Stimulated activated CD4-positive, alpha-beta T cell treated with anti-CD3 and anti-CD28 coated beads, Interleukin-1b, Interleukin-23, amount 100 ng/mL, for 1 hour (primary cell): ENCODE measurements at places on chromosomes 1 and 21.

- peak; percentile 70 for DNase-seq
Measured at GRCh38 chr1:155226188-155226909, 17.9 kb downstream of the MTX1 start.

GRCh38 chr1:155012026-155012546, 9.5 kb downstream of the ZBTB7B start:
- DNase-seq, result no peak

- no peak for DNase-seq
Measured at GRCh38 chr1:10374442-10374860, 24.4 kb upstream of the PGD start.

DNA sequence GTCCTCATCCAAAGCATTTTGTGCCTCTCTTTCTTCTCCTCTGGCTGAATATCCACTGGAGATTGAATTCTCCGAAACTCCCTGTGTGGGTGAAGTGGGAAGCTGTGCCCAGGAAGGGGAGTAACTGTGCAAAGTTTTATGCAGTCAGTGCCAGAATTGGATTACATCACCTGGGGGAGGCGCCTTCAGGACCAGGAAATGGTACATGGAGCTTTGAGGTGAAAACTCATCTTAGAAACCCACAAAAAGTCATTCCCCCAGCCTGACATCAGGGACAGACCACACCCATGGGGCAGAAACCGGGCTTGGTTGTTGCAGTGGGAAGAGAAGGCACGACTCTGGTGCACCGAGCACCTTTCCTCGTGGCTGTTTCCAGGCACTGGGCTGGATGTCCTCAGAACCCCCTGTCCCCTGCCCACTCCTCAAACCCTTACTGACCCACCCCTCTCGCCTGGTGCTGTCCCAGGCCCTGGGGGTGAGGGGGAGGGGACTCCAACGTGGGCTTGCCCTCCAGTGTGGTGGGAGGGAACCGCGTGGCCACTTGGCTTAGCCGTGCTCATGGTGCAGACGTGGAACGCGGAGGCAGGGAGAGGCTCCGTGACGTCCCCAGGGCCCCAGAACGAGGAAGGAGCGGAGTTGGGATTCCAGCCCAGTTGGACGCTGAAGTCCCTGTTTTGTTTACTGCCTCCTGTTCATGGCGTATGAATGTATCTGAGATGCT, 15.7 kb downstream of the TFF3 start:
- DNase-seq, result no peak

DNA sequence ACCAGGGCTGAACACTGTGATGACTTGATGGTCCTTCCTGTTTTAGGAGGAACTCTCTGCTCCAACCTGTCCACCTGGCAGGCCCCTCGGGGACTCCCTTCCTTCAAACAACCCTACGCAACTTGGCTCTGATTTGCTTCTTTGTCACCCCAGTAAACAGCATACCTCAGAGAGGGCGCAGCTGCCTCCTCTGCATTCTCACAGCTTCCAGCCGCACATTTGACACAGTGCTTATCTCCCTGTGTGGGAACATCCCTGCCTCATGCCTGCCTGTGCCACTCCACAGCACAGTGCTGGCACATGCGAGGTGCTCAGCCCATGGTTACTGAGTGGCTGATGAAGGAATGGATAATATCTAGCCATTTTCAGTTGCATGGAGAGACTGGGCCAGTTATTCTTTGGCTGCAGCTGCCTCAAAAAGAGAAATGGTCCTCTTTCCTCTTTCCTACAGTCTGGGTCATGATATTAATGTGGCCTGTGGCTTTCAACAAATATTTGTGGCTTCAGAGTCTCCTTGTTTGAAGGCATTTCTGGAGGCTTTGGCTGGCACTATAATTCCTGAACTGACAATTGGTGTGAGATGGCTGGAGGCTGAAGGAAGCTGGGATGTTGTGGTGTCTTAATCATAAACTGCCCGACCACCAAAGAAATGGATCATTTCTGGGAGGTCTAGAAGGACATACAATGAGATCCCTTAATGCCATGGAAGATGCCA, 77.9 kb downstream of the TENT5C start:
- DNase-seq, result no peak

GRCh38 chr1:109083923-109084322, 6.6 kb upstream of the TMEM167B start:
- DNase-seq, result no peak

DNA sequence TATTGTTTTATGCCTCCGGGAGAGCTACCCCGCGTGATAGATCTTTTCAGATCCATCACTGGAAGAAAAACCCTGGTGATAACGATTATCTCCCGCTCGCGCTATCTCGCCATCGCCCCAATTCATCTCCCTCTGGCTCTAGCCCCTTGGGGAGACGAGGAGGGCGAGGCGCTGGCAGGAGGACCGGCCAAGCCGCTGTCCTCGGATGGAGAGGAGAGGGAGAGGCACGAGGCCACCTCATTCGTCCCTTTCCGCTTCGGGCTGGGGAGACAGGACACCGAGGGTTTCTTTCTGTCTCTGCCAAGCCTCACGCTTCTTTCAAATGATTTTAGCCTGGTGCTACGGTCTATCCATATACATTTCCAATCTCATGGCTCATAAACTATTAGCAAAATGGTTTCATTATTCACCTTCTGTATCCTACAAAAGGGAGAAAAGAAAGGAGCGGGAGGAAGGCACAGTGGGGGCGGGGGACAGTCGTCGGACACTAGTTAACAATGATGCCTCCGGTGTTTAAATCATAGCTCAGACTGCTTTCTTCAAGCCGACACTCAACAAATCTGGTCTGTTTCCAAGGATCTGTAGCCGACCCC, 415.0 kb upstream of the ESRRG start:
- DNase-seq, result no peak

- DNase-seq, result no peak
Measured at GRCh38 chr1:4460052-4460451, 194.4 kb upstream of the AJAP1 start.

- DNase-seq, result no peak
Measured at GRCh38 chr1:47563201-47563600, 125.4 kb downstream of the FOXD2 start.

GRCh38 chr1:201886103-201886885, 2.4 kb upstream of the SHISA4 start:
- DNase-seq, result no peak

GRCh38 chr1:97907886-97908285, 12.9 kb downstream of the DPYD start:
- no peak for DNase-seq

DNA sequence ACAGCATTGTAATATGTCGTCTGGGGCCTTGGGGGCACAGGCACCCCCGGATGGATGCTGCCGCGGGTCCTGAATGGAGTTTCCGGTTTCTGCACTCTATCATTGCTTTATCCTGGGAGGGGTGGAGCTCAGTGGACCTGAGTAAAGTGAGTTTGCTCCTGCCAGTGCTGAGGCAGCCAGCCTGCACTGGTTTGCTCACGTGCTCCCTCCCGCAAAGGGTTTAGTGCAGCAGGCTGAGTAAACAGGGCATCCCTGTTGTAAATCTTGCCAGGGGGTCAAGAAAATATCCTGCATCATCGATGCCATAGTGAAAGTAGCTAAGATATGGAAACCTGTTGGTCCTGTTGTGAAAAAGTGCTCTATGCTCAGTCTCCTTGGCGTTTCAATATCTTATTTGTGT, 85.6 kb upstream of the BRINP3 start:
- DNase-seq, result no peak

GRCh38 chr1:1173793-1174415, at the start of gene TTLL10:
TTLL10 (plus strand) TSS chr1:1173880; CDS start chr1:1179216, 5,336 bp downstream.
- no peak for DNase-seq

DNA sequence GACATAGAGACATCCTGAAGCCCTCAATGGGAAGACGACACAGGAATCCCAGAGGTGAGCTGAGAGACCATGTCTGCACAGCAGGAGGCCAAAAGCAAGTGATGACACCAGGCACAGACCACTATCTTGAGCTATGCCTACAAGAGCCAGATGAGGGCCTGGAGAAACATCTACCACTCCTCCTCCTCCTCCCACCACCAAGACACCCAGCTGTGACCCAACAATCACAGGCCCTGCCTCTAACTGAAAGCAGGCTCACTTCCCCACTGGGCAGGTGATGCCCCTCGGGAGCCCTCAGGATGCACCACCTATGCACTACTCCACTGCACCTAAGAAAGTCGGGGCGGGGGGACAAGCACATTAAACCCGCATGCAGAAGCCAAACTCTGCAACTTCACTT, 16.5 kb downstream of the TADA1 start:
- DNase-seq, result no peak
